ENCODE measurements at places on chromosomes 7 and 10.

GRCh38 chr7:151432658-151433521 lies 7.1 kb downstream of the CRYGN start:
- DNase-seq: no peak

GRCh38 chr10:119689016-119689580 lies 36.8 kb upstream of the INPP5F start:
- DNase-seq: no peak

- DNase-seq: no peak
Observed at GRCh38 chr10:35470925-35471315, 134.2 kb upstream of the GJD4 start.

GRCh38 chr10:87842220-87842641 lies 21.1 kb downstream of the KLLN start:
- DNase-seq: no peak

- no peak for DNase-seq
Observed at GRCh38 chr7:29649028-29649716, 85.5 kb downstream of the PRR15 start.

DNA sequence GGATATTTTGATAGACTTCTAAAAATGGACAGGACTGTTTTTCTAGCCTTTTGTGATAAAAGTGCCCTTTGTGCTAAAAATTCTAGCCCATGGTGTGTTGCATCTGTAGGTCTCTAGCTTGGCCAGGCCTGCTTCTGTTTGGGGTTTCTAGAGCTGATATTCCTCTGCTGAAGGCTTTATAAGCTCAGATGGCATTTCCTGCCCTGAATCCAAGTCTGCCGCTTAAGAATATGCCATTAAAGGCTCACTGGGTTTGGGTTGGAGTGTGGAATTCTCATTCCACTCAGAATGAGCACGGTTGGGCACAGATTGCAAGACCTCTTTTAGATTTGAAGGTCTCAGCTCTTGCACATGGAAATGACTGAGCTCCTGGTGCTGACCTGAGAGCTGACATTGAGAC lies 49.4 kb upstream of the IGFBP3 start:
- DNase-seq: no peak

Measured in femur (tissue), 1 donor.